ENCODE measurements at places on chromosomes 4 and X.

DNA sequence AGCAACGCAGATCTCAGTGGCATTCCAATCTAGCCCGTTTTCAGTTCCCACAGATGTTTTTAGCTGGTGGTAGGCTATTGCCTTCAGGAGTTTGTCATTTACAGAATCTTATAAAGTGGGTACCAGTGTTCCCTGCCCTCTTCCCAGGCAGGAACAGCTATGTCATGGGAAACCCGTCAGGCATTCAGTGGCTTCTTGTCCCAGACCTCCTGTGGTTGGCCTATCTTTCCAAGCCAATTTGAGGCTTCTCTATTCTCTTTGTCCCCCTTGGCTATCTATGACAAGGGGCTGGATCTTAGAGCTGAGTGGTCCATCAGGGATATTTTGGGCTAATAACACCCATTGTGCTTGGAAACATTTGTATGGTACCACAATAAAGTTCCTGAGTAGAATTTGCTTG lies 33.6 kb upstream of the RPL34 start:
- no peak for DNase-seq

GRCh38 chr4:108700081-108700757 lies 49.8 kb downstream of the OSTC start:
- DNase-seq: no peak

GRCh38 chrX:124555036-124555595 lies 208.8 kb downstream of the SH2D1A start:
- no peak for DNase-seq

DNA sequence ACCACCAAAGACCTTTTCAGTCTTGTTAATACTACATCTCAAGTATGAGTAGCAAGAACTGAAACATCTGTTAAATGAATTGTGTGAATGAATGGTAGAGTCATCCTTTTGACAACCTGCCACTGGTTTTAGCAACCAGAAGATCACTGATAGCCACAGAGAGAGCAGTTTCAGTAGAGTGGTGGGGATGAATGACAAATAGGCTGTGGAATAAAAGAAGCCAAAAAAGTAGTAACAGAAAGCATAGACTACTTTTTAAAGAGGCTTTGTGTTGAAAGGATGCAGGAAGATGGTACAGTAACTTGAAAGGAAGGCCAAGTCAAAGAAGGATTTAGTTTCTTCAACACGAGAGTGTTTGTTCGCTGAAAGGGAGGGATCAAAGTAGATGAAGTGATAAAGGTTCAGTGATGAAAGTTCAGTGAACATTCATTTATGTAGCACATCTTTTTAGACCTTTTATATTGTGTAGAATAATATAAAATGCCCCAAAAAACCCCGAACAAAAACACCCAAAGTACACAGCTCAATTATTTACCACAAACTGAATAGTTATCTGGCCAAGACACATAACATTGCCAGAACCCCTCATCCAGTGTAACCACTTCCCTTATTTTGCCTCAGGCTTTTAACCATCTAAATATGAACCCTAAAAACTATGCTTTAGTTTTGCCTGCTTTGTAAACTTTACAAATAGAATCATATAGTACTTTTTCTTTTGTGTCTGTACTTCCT lies 40.1 kb upstream of the EIF1AX start:
- no peak for DNase-seq

GRCh38 chr4:107196312-107196711 lies 160.2 kb upstream of the DKK2 start:
- no peak for DNase-seq

- peak; percentile 39 for DNase-seq
Measured at GRCh38 chrX:44903107-44903506, 30.1 kb downstream of the KDM6A start.

DNA sequence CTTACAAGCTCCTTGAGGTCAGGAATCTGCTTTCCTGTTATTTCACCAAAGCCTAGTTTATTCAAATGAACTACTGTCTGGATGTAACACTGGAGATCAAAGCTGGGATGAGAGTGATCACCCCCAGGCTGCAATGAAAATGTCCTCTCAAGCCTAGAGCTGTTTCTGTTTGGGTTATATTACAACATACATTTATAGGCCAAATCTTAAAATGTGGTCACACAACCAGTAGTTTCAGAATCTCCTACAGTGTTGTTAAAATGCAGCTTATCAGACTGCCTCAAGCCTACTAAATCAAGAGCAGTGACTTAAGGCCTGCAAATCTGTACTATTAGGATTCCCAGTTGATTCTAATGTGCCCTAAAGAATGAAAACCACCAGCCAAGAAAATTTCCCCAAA lies 207.5 kb downstream of the PAPSS1 start:
- no peak for DNase-seq

DNA sequence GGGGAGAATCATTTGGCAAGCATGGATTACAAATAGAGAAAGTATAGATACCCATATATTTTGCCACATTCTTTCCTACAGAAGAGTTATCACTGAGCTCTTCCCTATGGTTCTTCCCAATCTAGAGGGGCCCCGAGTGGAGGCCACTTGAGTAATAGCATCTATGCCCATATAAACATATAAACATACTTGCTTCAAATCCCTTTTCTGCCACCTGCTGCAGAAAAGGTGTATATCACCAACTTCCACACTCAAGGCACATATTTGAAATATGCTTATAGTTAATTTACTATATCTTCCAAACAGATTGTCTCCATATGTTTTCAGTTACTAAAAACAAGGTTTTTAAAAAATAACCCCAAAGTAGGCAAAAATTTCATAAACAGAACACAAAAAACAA lies 642.8 kb upstream of the DIPK2B start:
- no peak for DNase-seq

GRCh38 chr4:54386693-54387092 lies 157.6 kb downstream of the PDGFRA start:
- DNase-seq: no peak

All from GM06990 (cell line).